ENCODE measurements at places on chromosomes 7 and 10.
A peak's percentile ranks its signal among the peaks of the same experiment; 100 is the strongest.

GRCh38 chr7:133081599-133082389 lies at the start of gene CHCHD3:
Gene CHCHD3 (minus strand): TSS chr7:133082090. CDS start chr7:133081937, 153 bp downstream.
- peak; percentile 94 for DNase-seq

GRCh38 chr10:104424719-104425118 lies 71.1 kb downstream of the CFAP58 start:
- no peak for DNase-seq

GRCh38 chr10:42998481-42999384 lies 78.1 kb upstream of the RET start:
- DNase-seq: no peak

DNA sequence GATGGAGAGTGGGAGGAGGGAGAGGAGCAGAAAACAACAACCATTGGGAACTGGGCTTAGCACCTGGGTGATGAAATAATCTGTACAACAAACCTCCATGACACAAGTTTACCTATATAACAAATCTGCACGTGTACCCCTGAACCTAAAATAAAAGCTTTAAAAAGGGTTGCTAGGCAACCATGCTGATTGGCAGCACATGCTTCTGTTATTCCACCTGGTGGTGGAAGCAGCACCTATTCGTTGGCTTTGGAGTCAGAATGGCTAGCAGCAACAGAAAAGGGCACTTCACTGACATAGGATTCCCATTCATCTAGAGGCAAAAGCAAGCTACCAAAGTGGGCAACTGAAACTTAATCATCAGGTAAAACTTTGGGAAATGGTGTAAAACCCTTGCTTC lies 57.1 kb downstream of the RELN start:
- DNase-seq: no peak

DNA sequence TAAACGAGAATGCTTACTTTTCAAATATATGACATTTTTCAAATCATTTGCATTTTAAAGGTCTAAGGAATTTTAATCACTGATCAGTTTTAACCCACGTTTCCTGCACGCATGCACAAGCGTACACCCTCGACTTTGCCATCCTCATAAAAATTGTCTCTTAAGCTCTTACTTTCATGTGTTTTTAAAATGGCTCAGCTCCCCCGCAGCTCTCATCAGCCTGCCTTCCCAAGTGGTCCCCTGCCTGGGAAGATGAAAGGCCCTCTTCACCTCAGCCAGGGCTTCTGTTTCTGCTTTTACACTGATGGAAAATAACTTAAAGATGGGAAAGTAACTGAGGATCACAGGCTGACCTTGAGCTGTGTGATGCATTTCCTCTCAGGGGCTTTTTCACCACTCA lies 131.6 kb upstream of the LSM8 start:
- no peak for DNase-seq

GRCh38 chr7:714251-714671 lies 12.2 kb upstream of the DNAAF5 start:
- no peak for DNase-seq

All from central memory CD8-positive, alpha-beta T cell (primary cell).